Karpas-422 (cell line): ENCODE measurements at places on chromosomes 1 and 21. TPM values are rescaled to one million over a fixed set of nuclear protein-coding genes. Genes with fewer than 3 reads are reported as not detected.

DNA sequence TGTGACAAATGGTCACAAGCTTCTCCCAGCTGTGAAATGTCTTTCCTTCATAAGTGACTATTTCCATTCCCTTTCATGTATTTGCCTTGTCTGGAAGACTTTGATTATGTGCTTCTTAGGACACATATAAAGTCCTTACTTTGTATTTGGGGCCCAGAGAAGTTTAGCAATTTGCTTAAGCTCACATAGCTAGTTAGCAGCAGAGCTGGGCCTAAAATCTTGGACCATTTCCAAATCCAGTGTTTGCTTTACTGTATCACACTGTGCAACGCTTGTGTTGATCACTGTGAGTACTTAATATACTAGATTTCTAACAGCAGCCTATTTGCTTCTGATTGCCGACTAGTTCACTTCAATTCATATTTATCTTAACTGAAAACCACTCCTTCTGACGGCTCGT is 2.2 kb upstream of the KCNA3 start:
- DNase-seq, result no peak

DNA sequence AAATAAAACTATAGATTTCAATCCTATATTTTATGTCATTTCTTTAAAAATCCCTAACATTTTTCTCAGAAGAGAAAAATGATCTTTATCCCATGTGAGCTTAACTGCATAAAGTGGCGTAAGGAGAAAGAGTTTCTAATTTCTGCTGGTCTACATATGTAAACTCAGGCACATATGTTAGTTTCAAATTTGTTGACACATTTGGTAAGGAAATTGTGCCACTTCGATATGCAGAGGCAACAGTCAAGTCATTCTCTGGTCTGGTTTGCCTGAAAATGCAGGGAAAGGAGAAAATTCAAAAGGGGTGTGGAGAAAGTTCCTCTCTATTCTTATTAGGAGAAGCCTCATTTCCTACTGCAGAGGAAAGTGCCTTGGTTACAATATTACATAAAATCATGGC is 11.5 kb downstream of the KCNA3 start:
- no peak for DNase-seq

- no peak for DNase-seq
These were observed 665 bp downstream of the DAB1 start for GRCh38 chr1:57423135-57423655.

DNA sequence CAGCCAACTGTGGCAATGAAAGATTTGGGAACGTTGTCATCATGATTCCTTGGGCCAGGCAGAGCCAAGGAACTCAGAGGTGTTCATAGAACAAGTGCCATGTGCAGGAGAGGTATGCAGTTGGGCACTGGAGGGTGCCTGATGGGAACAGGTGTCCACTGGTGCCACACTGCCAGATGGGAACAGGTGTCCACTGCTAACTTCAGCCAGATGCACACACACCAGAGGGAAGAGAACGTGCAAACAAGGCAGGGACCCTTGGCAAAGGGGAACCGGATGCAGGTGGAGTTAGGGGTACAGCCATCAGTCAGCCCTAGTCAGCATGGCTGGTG is 13.5 kb downstream of the OLFML2B start:
- no peak for DNase-seq

GRCh38 chr1:17112496-17113236 is 6.6 kb downstream of the PADI2 start:
- DNase-seq, result no peak

Gene NFIA
- 15.8 and 38.3 TPM in 2 replicates for total RNA-seq

Gene RNU1-1
- under 0.01 TPM in 2 replicates for total RNA-seq

Gene CR1L
- not detected in 2 replicates for total RNA-seq
